Amygdala (tissue), 56 donors: ENCODE measurements at places on chromosomes 6 and 20.

- no peak for DNase-seq
These were observed 140.8 kb downstream of the FARS2 start for GRCh38 chr6:5401845-5402738.

DNA sequence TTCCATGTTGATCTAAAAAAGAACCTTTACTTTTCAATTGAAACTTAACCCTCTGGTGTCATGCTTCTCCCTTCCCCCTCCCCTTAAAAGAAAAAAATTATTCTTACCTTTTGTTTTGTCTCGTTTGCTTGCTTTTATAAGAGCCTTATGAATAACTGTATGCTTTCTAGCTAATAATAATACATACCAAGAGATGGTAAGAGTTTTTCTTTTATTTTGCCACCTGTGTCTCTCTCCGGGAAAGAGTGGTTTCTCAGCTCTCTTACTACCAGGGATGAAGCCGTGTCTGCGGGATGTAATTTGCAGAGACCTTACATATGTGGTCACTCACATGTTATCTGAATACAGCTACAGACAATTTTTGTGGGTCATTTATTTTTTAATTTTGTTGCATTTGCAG, 7.7 kb downstream of the STX16 start:
- DNase-seq = no peak

- no peak for DNase-seq
These were observed 9.8 kb upstream of the DCBLD1 start for GRCh38 chr6:117472667-117473066.

GRCh38 chr20:30892541-30893345, 364.7 kb upstream of the DEFB115 start:
- no peak for DNase-seq

DNA sequence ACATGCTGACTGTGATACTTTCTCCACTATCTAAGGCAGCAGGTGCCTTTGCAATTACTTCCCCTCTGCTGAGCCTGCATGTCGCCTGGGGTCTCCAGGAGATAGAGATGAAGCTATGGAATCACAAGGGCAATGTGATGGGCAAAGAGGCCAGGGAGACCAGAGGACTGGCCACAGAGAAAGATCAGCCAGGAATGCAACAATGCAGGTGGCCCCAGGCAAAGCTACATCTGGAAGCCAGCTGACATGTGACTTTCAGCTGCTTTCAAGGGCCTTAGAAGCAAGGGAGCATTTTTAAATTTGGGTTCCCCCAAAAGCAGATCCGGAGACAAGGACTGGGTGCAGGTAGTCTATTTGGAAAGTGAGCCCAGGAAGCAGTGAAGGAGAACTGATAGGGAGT, 107.9 kb upstream of the SRSF6 start:
- no peak for DNase-seq

GRCh38 chr6:28401172-28401571, 1.6 kb upstream of the ZSCAN12 start:
- DNase-seq = no peak

- no peak for DNase-seq
These were observed 153.6 kb downstream of the COL21A1 start for GRCh38 chr6:56093776-56094175.

DNA sequence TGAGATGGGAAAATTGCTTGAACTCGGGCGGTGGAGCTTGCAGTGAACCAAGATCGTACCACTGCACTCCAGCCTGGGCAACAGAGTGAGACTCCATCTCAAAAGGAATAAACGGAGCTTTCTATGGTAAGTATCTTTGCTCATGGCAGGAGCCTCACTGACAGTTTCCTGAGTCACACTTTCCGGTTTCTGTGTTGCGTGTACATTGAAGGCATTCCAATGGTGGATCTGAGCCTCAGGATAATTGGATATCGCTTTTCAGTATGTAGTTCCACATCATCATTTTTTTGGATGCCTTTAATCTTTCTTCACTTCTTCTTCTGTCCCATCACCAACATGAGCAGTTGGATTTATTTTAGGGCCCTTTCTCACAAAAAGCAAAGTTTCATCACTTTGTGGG, 28.6 kb upstream of the GTSF1L start:
- DNase-seq = no peak

DNA sequence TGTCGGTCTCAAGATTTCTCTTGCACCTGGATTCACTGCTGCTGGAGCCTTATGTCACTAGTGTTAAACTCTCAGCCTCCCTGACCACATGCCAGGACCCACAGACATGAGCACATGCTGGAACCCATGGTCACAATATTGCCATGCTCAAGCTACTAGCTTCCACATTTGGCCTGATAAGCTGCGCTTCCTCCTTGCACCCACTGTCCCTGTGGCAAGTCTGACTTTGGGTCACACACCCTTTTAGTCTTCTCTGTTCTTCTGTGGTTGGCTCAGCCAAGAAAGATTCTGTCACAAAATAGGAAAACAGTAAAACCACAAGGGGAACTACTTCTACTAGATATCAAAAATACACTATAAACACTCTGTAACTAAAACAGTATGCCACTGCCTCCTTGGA, 68.9 kb upstream of the HDAC2 start:
- no peak for DNase-seq
